BJ (cell line): ENCODE measurements at places on chromosomes 2 and 18.

DNA sequence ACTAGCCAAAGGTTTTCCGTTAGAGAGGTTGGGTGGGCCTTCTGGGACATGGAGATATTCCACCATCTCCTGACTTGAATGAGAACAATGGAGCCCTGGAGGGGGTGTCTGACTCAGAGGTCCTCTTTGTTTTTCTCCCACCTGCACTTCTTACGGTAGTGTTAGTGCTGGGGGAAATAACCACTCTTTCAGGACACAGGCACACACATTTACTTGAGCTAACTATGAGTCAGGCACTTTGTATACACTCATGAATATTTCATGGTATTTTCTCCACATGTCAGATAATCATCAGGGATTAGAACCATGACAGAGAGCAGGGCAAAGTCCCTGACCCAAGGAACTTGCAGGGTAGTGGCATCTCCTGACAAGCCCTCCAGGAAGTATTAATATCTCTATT, 439.1 kb downstream of the TSN start:
- no peak for DNase-seq

DNA sequence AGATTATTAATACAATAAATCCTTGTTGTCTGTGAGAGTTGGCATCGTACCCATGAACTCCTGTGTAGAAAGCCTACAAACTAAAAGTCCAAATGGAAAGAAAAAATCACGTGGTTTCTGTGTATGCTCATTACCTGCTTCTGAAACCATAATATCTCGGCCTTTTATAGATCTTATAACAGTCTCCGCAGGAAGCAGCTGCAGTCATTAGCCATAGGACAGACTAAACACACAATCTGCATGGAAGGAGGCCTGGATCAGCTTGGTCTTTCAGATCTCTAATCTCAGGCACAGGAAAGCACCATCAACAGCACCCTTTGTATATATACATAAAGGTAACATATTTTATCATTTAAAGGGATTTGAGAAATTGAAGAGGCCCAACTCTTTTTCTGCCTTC, 508.9 kb upstream of the TCF4 start:
- DNase-seq: no peak

- DNase-seq: no peak
Observed at GRCh38 chr2:128410758-128411215, 92.1 kb upstream of the HS6ST1 start.

GRCh38 chr2:67671464-67672450, 274.6 kb downstream of the ETAA1 start:
- no peak for DNase-seq

DNA sequence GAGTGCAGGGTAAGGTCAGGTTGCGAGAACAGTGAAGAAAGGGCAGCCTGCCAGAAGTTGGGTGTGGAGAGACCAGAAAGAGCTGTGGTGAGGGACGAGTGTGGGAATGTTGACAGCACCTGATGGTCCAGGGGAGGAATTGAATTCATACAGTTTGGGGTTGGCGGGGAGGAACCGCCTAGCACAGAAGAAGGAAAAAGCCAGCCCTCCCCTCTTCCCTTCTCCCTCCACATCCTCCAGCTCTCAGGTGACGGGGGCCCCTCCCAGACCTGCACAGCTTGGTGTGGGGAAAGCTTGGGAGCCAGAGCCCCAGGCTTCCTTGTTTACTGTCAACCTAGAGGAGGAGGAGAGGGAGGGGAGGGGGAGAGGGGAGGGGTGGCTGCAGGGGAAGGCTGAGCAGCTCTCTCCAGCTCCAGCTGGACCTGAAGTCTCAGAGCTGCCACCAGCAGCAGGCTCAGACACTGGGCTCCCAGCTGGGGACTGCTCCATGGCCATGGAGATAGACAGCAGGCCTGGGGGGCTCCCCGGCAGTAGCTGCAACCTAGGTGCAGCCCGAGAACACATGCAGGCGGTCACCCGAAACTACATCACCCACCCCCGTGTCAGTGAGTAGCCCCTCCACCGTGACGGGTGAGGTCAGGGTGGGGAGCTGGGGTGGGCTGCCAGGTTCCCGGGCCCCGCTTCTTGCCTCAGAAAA, at the start of gene ATP6V1B1:
TSS of gene ATP6V1B1 (plus strand) at position 433 of the 697 bp plus-strand sequence. CDS start at position 488, 55 bp downstream.
- DNase-seq: no peak

- DNase-seq: no peak
Observed at GRCh38 chr2:16100006-16100405, 159.7 kb downstream of the MYCN start.
